Urinary bladder (tissue), 4 donors: ENCODE measurements at places on chromosomes 12 and 14. TPM values are rescaled to one million over a fixed set of nuclear protein-coding genes. Genes with fewer than 3 reads are reported as not detected.

STRN3 gene
- 127 TPM for total RNA-seq

KCNJ8 gene
- 30.3 TPM for total RNA-seq

GRCh38 chr14:104968153-104968527 is 10.0 kb downstream of the AHNAK2 start:
- no peak for DNase-seq

DNA sequence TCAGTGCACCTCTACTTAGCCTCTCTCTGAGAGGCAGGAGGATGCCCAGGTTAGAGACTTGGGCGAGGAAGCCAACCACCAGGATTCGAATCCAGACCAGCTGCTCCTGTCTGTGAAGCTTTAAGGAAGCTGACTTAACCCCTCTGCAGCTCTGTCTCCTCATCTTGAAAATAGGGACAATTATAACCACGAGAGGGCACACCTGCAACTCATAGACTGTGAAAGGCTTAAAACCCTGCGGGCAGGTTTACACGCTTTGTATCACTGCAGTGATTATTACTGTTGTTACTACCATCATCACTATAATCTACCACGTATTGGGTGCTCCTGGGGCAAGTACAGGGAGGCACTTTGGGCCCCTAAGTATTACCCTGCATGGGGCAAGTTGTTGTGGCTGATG is 379.8 kb downstream of the VRK1 start:
- no peak for DNase-seq

DNA sequence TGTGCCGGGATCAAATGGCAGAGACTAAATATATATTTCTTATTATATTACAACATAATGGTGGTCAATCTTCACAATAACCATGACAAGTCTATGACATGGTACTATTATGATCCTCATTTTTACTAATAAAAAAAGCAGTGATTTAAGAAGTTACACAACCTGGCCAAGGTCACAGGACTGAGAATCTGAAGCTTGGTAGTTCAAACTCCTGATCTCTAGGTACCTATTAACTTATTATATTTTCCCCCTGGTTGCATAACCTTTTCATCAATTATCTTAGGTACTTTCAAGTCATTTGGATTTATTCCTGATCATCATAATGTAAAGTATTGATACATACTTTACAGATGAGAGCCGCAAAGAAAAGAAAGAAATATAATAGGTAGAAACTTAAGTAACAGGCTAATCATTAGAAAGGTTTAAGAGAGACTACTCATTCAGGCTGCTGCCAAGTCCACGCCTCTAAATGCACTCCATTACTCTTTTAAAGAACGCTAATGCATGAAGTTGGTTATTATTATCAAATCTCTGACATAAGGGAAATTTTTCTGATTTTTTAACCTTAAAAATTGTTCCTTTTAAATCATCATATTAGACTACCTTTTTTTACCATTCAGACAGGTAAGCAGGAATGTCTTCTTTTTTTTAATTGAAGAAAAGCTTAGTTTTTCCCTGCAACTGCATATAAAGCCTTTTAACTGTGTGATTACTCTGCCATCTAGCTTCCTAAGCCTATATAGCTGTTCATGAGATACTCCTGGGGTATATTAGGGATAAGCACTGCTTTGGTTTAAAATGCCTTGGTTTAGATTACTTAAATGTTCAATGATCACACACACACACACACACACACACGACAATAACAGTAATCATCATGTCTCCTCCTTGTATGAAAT is 35.6 kb downstream of the RPS29 start:
- no peak for DNase-seq

- DNase-seq = no peak
Measured at GRCh38 chr14:91333650-91334039, 84.0 kb downstream of the CCDC88C start.

DNA sequence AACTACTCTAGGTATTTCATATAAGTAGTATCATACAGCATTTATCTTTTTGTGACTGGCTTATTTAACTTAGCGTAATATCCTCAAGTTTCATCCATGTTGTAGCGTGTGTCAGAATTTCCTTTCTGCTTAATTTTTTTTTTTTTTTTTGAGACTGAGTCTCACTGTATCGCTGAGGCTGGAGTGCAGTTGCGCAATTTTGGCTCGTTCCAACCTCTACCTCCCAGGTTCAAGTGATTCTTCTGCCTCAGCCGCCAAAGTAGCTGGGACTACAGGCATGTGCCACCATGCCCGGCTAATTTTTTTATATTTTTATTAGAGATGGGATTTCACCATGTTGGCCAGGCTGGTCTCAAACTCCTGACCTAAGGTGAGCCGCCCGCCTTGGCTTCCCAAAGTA is 28.9 kb downstream of the PNMA1 start:
- no peak for DNase-seq

GRCh38 chr14:94936901-94937685 is 167.2 kb upstream of the GSC start:
- no peak for DNase-seq

GRCh38 chr14:75440733-75441477 is 13.1 kb downstream of the JDP2 start:
- no peak for DNase-seq

DNA sequence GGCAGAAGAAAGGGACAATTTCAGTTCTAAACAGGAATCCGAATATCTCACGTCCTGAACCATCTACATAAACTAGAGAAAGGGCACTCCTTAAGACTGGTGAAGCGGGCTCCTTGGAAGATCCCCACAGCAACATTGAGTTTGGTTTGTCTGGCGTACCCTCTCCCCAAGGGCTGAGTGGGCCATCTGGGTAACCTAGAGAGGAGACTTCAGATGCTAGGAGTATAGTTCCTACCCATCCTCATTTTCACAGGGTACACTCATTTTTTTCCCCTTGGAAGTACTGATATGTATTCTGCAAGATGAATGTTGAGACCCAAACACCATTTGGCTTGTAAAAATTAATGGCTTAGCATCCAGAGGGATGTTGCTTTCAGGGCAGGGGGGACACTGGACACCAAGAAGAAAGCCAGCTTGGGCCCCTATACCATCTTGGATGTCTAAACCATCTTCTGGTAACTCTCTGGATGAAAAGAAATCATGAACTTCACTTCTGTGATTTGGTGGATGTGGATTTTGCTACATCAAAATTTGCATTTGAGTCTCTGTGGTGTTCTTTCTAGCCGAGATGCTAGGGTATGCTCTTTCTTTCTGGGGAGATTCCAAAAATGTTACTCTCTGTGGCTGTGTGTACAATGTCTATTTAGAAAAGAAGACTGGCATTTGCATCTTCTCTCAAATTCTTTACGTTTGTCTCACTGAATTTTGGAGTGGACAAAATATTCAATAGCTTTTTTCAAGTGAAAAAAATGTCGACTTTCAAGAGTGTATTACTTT is 97.7 kb downstream of the ETV6 start:
- DNase-seq = no peak
